ENCODE measurements at places on chromosomes 6 and 20. TPM values are rescaled to one million over a fixed set of nuclear protein-coding genes. Genes with fewer than 3 reads are reported as not detected.

- H3K36me3 ChIP-seq: peaks cover 15% of the 10 kb centered on the region
- H3K27me3 ChIP-seq: no peaks in the 10 kb centered on the region
- H3K4me3 ChIP-seq: no peak overlapping the region
These were observed 63.0 kb downstream of the FAM229B start for GRCh38 chr6:112150363-112150762.

DNA sequence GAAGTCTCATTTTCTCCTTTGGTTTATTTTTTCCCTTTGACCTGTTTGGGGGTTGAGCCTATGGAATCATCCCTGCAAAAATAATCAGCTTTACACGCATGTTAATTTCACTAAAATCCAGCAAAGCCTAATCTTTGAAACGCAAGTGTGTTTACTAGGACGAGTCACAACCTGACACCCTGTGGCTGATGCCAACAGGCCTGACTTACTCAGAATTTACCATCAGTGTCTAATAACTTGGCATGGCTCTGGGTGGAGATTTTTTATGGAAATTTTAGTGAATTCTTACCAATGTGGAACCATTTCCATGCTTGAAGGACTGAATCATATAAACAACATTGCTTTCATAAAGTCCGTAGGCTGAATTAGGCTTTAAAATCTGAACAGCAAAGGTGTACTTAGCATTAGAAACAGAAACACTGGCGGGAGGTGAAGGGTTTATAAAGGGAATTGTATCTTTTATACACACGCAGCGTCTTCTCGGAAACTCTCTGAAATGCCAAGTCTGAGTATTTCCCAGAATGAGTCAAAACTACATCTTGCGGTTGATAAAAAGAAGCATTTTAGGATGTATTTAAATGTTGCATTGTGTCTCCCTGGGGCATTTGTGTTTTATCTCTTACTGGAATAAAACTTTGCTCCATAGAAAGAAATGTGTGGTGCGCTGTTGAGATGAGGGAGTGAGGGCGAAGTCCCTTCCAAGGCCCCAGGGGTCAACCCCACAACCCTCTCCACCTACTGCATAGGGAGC is 81.2 kb downstream of the DACT2 start:
- no peaks in the 10 kb centered on the region for H3K27me3 ChIP-seq
- H3K4me3 ChIP-seq: no peak overlapping the region
- H3K4me1 ChIP-seq: no peaks in the 10 kb centered on the region

- H3K27ac ChIP-seq: no peak overlapping the region
- no peaks in the 10 kb centered on the region for H3K36me3 ChIP-seq
- H3K4me3 ChIP-seq: no peak overlapping the region
- no peaks in the 10 kb centered on the region for H3K27me3 ChIP-seq
These were observed 201.3 kb downstream of the EPHA7 start for GRCh38 chr6:93218096-93218495.

GRCh38 chr6:170018936-170019817 is 267.8 kb downstream of the ERMARD start:
- H3K4me1 ChIP-seq: peaks cover 14% of the 10 kb centered on the region
- no peak overlapping the region for H3K4me3 ChIP-seq
- no peak overlapping the region for H3K27ac ChIP-seq
- H3K27me3 ChIP-seq: peaks cover 17% of the 10 kb centered on the region

DNA sequence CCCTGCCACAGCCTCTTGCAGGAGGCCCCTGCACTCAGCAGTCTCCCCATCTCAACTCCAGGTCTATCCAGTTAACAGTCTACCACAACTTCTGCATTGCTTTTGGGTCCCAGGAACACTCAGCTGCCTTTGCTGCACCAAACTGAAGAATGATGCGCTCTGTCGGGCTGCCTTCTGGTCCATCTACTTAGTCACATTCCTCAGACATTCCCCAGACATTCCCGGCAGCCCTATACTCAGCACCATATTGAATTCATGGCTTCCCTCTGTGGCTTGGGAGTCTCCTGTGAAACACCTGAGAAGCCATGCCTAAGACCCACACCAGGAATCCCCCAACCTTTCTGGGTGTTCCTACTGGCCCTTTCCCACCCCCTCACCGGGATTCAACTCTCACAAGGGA is 99.6 kb upstream of the COL21A1 start:
- H3K36me3 ChIP-seq: no peaks in the 10 kb centered on the region
- H3K4me3 ChIP-seq: no peak overlapping the region
- no peak for DNase-seq
- no peaks in the 10 kb centered on the region for H3K27me3 ChIP-seq

TBC1D20 gene
- 20.6 TPM for polyA plus RNA-seq

HLA-DRB1 gene
- polyA plus RNA-seq: 414 TPM

DNA sequence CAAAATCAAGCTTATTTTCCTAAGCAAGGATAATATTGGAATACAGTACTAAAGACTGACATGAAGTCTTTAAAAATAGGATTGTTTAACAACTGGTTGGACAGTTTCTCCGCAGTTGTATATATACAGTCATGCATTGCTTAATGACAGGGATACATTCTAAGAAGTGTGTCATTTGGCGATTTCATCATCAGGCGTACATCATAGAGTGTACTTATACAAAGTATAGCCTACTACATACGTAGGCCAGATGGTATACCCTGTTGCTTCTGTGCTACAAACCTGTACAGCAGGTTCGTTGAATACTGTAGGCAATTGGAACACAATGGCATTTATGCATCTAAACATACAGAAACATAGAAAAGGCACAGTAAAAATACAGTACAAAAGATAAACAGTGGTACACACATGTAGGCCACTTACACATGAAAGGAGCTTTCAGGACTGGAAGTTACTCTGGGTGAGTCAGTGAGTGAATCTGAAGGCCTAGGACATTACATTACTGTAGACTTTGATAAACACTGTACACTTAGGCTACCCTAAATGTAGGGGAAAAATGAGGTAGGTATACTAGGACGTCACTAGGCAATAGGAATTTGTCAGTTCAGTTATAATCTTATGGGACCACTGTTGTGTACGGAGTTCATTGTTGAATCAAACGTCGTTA is 20.1 kb downstream of the HECA start:
- peaks cover 55% of the 10 kb centered on the region for H3K4me1 ChIP-seq
- no peak for DNase-seq
- H3K36me3 ChIP-seq: no peaks in the 10 kb centered on the region
- no peak overlapping the region for H3K4me3 ChIP-seq
- H3K27ac ChIP-seq: no peak overlapping the region

- H3K4me1 ChIP-seq: peaks cover 11% of the 10 kb centered on the region
- H3K27ac ChIP-seq: no peak overlapping the region
- no peaks in the 10 kb centered on the region for H3K27me3 ChIP-seq
- H3K36me3 ChIP-seq: no peaks in the 10 kb centered on the region
These were observed 2.5 kb downstream of the CALHM4 start for GRCh38 chr6:116556065-116556464.

DNA sequence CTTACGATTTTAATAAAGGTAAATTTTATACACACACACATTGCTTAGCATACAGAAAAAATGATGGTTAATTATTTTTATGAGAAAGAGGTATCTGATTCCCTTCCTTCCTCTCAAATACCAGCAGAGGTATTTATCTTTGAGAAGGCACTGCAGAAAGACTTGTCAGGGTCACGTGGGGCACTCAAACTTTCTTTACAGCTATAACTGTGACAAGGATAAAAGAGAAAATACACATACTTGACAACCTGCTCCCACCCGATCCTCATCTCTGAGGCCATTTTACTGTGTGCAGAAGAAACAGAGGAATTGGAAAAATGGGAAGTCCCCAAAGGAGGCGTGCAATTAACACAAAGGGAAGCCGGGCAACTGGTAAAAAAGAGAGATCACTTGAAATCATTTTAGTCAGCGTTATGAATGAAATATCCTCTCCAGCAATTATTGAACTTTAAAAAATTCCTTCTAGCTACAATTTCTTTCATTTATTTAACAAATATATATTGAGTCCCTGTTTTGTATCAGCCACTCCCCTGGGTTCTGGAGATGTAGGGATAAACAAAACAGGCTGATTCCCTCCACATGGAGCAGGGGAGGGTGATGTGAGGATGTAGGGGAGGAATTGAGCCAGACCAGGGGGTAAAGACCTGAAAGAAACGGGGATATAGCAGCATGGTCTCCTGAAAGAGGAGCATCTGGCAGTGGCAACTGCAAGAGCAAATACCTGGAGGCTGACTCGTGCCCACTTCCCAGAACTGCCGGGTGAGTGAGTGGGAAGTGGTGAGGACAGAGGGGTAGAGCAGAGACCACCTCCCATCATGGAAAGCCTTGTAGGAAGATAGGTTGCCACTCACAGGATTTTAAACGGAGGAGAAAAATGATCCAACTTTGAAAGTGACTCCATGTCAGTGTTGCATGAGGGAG is 510.3 kb downstream of the KIF16B start:
- no peaks in the 10 kb centered on the region for H3K27me3 ChIP-seq
- DNase-seq: no peak
- peaks cover 17% of the 10 kb centered on the region for H3K4me1 ChIP-seq

DNA sequence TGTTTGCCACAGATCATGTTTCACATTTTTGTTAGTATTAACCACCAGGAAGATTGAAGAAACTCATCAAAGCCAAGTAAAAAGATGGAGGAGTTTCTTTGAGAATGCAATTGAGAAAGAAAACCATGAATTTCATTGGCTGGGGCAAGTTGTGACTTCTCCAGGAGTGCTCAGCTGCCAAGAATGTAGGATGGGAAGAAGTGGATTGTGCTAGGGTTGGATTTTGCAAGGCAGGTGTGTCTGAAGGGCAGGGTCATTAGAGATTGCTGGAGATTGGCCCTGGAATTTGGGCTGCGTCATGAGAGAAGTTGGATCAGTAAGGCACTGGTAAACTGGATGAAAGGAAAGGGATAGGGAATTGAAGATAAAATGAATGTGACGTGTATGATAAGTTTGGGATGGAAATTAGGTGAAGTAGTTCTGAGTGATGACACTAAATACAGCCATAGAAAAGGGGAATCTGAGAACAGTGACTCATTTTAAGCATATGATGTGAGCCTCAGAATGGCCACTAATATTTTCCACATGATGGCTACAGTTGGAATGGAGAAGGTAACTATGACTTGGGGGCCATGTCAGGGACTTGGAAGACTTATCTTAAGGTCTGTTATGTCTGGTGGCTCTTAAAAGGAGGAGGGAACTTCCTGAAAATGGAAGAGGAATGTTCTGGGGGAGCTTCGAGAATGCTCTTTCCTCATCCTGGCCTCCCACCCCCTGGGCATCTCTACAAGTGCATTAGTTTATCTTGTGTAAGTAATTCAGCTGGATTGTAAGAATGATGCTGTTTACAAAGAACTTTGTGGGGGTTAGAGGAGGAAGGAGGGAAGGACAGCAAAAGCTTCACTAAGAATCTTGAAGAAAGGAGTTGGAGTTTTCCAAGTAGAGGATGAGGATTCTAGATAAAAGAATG is 27.8 kb upstream of the ERVFRD-1 start:
- no peak overlapping the region for H3K4me3 ChIP-seq
- no peak overlapping the region for H3K27ac ChIP-seq
- H3K36me3 ChIP-seq: peaks cover 8% of the 10 kb centered on the region
- peaks cover 10% of the 10 kb centered on the region for H3K4me1 ChIP-seq
- DNase-seq: no peak
- no peaks in the 10 kb centered on the region for H3K27me3 ChIP-seq

DNA sequence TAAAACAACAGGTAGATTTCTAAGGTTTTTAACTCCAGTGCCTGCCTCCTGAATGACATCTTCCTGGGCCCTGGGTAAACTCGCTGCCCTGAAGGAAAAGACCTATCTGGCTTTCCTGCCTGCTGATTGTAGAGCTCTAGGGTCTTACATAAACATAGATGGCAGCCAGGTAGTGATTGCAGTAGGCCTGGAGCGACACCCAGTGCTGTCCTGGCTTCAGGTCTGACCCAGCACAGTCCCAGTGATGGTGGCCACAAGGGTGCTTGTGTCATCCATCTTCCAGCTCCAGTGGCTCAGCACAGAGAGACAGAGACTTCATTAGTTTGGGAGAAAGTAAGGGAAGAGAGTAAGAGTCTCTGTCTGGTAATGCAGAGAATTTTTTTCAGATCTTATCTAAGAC is 542.9 kb upstream of the IMPG1 start:
- no peaks in the 10 kb centered on the region for H3K36me3 ChIP-seq
- no peak for DNase-seq
- H3K27me3 ChIP-seq: no peaks in the 10 kb centered on the region

SPATA25 gene
- not detected for polyA plus RNA-seq

GRCh38 chr6:46932526-46933319 is 11.0 kb upstream of the ADGRF5 start:
- H3K27me3 ChIP-seq: no peaks in the 10 kb centered on the region
- DNase-seq: no peak
- H3K4me3 ChIP-seq: no peak overlapping the region
- no peaks in the 10 kb centered on the region for H3K36me3 ChIP-seq
- no peak overlapping the region for H3K27ac ChIP-seq

SLC17A4 gene
- 24.7 TPM for polyA plus RNA-seq

DNA sequence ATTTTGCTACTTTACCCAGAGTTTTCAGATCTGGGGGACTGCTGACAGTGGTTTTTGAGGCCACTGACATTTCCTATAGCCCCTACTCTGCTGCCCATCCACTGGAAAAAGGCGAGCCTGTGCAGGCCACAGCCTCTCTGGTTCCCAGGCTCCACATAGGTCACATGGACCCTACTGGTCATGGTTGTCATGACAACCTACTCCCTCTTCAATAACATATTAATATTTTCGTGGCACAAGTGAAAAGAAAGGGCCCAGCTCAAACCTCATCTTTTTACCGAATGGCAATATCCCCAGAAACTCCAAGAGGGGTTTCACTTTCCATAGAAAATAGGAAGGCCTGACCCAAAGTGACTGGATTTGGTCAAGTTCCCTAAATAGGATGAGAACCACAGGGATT is 11.0 kb upstream of the FOXO3 start:
- H3K4me1 ChIP-seq: peaks cover 3% of the 10 kb centered on the region
- H3K4me3 ChIP-seq: no peak overlapping the region
- no peak for DNase-seq

DNA sequence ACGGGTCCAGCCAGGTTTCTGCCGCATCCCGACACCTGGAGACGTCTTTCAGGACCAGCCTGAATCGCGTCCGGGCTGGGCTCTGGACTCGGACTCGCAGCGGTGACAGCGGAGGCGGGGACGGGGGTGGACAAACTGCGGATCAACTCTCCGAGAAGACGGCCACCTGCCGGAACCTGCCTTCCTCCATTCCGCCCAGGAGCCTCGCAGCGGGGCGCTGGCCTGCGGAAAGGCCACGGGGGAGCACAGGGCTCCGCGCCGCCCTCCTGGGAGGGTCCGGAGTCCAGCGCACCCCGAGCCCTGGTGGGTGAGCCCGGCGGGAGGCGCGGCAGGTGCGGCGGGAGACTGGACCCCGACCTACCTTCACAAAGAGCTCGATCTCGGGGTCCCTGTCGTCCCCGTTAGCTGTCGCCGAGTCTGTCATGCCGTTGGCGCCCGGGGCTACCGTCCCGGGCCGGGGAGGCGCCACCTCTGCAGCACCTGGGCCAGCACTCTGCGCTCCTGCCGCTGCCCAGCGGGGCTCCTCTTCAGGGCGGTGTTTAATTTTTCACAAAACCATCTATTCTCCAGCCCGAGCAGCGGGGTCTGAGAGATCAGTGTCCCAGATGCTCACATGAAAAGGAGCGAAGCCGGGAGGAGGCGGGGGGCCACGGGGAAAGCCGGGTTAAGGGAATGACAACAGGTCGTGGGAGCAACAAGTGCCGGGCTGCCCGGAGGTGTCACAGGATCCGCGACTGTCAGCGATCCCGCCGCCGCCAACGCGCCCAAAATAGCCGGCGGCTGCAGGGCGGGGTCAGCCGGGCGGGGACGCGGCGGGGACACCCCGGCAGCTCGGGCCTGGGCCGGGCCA is at the start of gene CLIC5:
Gene CLIC5 (minus strand): TSS at position 742 of the 850 bp plus-strand sequence. CDS start 318 bp downstream, at position 424.
- H3K4me1 ChIP-seq: peaks cover 19% of the 10 kb centered on the region
- H3K27me3 ChIP-seq: peaks cover 6% of the 10 kb centered on the region
- DNase-seq: no peak
- H3K27ac ChIP-seq: peak within 1 kb of the TSS; percentile 32
- H3K36me3 ChIP-seq: no peaks in the 10 kb centered on the region
- peak within 1 kb of the TSS; percentile 55 for H3K4me3 ChIP-seq

XKR7 gene
- not detected for polyA plus RNA-seq

- H3K4me1 ChIP-seq: peaks cover 15% of the 10 kb centered on the region
- peak overlapping the region; percentile 24 for H3K27ac ChIP-seq
- no peak overlapping the region for H3K4me3 ChIP-seq
- no peaks in the 10 kb centered on the region for H3K27me3 ChIP-seq
- no peak for DNase-seq
These were observed 92.4 kb downstream of the PLCB4 start for GRCh38 chr20:9161311-9161710.

Measured in sigmoid colon (tissue), 7 donors.